ENCODE measurements at places on chromosomes 3 and 15.

- DNase-seq: no peak
Measured at GRCh38 chr3:106256249-106256957, 387.6 kb upstream of the CBLB start.

GRCh38 chr15:49769225-49769624, 148.4 kb downstream of the DTWD1 start:
- DNase-seq: no peak

DNA sequence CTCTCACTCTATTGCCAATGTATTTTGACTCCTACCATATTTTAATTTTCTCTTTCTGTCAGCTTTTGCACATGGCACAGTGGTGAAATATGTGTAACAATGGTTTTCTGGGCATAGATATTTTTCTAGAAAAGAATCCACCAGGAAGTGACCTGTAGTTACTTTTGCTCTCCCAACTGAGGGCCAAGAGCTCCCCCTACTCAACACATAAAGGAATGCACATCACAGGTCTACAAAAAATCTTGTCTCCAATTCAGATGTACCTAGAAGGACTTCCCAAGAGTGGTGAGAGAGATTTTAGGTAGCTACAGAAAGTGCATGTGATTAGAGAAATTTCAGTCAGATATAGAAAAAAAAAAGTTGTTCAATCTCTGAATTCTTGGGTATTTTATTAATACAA, 15.6 kb downstream of the CPA3 start:
- DNase-seq: peak; percentile 31

DNA sequence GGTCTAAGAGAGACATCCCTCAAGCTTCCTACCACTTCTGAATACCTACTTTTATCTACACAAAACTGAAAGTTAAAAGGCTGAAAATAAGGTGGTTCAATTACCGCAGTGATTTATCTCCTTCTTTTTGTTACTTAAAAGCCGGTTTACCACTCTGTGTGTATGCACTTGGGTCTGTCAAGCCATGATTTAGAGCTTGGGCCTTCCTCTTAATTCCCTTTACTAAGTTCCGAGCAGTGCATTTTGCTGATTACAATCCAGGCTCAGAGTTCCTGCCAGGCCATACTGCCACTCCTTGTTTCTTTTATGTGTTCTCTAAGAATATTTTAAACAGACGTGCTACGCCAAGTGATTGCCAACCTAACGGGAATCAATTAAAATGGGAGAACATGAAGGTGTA, 16.5 kb downstream of the KCTD6 start:
- DNase-seq: no peak

DNA sequence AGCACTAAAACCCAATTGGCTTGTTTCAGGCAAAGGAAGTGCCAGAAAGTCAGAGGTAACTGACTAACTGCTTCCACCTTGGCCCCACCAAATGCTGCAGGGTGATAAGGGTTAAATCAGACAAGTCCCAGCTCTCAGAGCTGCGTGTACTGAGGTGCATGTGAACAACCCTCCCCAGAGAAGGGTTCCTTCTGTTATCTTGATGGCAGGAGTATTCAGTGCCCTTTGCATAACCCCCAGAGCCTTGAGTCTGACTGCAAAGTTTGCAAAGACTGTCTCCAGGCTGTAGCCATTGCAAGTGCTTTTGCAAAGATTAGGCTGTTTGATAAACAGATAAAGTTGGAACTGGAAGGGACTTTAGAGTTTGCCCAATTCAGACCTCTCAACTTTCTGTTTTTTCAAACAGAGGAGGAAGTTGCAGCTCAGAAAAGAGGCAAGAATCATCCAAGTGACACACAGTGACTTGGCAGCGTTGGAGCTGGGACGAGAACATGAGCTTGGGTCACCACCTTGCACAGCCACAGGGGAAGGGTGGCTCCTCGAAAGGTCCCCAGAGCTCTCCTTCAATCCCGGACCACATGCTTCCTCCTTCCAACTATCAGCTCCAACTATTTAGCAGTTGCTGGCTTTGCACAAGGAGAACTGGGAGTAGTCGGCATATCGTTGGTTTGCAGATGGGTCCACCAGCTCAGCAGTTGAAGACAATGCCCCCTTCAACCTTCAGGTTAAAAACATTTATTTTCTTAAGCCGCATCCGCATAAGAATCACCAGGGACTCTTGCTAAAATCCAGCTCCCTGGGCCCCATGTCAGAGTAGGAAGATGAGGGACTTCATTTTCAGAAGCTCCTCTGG, 224.8 kb upstream of the HES1 start:
- peak; percentile 56 for DNase-seq

DNA sequence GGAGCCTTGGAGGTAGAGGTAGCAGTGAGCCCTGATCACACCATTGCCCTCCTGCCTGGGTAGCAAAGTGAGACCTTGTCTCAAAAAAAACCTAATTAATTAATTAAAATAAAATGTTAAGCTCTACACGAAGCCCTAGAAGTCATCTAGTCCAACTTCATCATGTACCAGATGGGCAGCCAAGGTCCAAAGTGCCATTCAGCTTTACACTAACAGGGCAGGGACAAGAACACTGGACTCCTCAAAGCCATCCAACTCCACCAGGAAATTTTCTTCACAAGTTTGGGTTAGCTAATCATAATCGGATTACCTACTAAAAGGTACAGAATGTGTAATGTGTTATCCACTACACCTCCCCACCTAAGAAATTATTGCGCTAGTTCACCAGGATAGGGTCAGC, 48.8 kb downstream of the WWTR1 start:
- no peak for DNase-seq

All from suppressor macrophage treated with lipopolysaccharide for 4 hours (primary cell).